ENCODE measurements at places on chromosomes 11 and 22.
A peak's percentile ranks its signal among the peaks of the same experiment; 100 is the strongest.

GRCh38 chr22:32661737-32662586 lies 139.5 kb upstream of the TIMP3 start:
- DNase-seq: no peak

DNA sequence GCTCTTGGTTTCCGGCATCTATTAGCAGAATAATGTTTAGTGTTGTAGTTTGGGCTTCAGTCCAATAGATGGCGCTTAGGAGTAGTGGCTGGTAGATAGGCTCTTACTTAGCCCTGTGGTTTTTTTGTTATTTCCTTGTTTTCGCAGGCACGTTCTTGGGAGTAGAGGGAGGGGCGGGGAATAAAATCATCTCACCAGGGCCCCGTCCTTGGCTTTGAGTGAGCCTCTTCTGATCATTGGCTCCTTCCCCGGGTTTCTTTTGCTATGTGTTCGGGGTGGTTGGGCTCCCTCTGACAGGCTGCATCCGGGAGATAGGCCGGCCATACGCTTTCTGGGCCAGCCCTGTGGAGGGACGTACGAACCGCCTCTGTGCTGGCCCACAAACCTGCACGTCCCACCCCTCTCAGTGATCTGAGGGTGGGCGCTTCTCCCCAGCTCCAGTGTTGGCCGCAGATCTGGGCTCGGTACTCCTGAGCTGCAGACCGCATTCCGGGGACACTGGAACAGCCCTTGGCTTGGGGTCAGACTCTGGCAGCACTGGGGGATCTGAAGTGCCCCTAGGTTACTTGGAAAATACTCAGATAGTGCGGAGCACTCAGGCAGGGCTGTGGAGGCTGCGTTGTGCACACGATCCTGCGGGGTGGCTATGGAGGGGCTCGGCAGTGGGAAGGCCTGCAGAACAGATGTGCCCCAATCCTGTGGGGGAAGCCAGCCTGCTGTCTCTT lies 217.0 kb downstream of the DYNC2H1 start:
- DNase-seq: peak; percentile 2

DNA sequence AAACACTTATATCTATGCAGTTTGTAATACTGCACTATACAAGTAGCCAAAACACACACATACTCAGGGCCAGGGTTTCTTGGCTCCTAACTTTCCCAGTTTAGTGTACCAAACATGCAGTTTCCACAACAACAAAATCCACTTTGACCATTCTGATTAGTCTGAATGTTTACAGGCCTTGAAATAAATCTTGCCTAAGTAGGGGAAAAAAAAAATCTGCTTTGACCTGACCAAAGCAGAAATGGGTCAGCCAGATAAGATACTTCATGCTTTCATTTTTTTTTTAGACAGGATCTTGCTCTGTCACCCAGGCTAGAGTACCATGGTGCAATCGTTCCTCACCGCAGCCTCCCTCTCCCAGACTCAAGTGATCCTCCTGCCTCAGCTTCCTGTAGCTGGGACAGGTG lies 10.1 kb downstream of the PRR14L start:
- no peak for DNase-seq

- DNase-seq: no peak
These were observed 30.2 kb downstream of the HTR3B start for GRCh38 chr11:113934761-113935160.

- DNase-seq: no peak
These were observed 76.3 kb upstream of the BIRC3 start for GRCh38 chr11:102241026-102241425.

DNA sequence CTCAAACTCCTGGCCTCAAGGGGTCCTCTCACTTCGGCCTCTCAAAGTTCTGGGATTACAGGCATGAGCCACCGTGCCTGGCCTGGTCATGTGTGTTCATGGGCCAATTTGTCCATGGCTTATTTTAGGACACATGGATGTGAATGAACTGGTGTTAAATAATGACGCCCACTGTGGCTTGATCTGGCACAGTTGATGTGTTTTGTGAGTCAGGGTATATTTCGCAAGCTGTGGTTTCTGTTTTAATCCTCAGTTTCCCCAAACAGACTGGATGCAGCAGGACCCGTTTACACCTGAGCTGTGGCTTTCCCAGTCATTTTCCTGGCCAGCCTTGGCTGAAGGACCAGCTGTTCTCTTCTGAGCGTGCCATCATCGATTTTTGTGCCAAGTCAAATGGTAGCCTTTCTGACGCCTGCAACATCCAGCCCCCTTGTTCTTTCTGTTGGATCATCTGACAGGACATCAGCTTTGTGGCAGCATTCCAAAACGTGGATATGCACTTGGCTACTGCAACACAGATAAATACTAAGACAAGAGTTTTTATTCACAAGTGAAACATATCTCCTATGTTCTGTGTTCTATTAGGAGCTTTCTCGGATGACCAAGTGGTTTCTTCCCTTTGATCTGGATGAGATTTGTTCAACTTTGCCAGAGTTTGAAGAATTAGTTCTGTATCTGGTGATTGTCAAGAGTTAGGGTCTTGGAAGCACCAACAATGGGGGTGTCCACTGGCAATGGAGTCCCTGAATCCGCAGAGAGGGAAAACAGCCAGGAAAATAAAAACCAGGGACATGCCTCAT lies 40.0 kb upstream of the SEPTIN5 start:
- DNase-seq: no peak

DNA sequence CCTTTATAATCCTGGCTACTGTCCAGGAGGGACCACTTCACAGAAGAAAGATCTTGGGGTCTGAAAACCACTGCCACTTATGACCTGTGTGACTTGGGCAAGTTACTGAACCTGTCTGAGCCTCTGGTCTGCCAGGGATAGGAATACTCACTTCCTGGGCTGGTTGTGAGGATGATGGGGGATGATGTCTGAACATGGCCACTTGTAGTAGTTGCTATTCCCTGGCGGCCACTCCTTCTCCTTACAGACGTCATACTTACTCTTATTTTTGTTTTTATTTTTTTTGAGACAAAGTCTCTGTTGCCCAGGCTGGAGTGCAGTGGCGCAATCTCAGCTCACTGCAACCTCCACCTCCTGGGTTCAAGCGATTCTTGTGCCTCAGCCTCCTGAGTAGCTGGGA lies 26.1 kb downstream of the CD82 start:
- no peak for DNase-seq
